ENCODE measurements at places on chromosomes 12 and 14. TPM values are rescaled to one million over a fixed set of nuclear protein-coding genes. Genes with fewer than 3 reads are reported as not detected.

Gene SETD1B
- 26.8 TPM for total RNA-seq

- DNase-seq: no peak
Observed at GRCh38 chr14:71181215-71182003, 274.1 kb downstream of the PCNX1 start.

- peak; percentile 61 for DNase-seq
Observed at GRCh38 chr12:124053851-124054250, 80.8 kb downstream of the ZNF664 start.

- DNase-seq: no peak
Observed at GRCh38 chr14:40630471-40630870, 976.2 kb upstream of the LRFN5 start.
